Skeletal muscle tissue (tissue), 5 donors: ENCODE measurements at places on chromosomes 1 and 21. TPM values are rescaled to one million over a fixed set of nuclear protein-coding genes. Genes with fewer than 3 reads are reported as not detected.

Gene FALEC
- not detected for total RNA-seq

Gene OLFM3
- 0.52 TPM for total RNA-seq

Gene CLDN19
- 1.6 TPM for total RNA-seq

Gene MATN1
- 1.6 TPM for total RNA-seq

Gene ZC3H11A
- 69.4 TPM for total RNA-seq

Gene REN
- total RNA-seq: not detected

Gene CELA3B
- total RNA-seq: not detected

Gene CATSPERE
- 3.1 TPM for total RNA-seq

Gene ABCG1
- 20.4 TPM for total RNA-seq

Gene DENND2D
- total RNA-seq: 3.7 TPM

Gene RNU1-4
- total RNA-seq: under 0.01 TPM

Gene FCER1G
- total RNA-seq: 16.2 TPM

Gene PTTG1IP
- total RNA-seq: 98.1 TPM

Gene SMIM1
- 1.6 TPM for total RNA-seq

Gene DAB1
- 1.6 TPM for total RNA-seq

Gene NPHS2
- total RNA-seq: not detected

Gene GBP3
- total RNA-seq: 2.1 TPM

Gene KLHL20
- total RNA-seq: 26.6 TPM

Gene FAM72B
- total RNA-seq: 1.0 TPM

Gene ATP1A4
- under 0.01 TPM for total RNA-seq

Gene ASCL5
- not detected for total RNA-seq

Gene HPDL
- total RNA-seq: 2.6 TPM
